Fibroblast of lung (primary cell): ENCODE measurements at places on chromosomes 4 and X.

- no peak overlapping the region for H3K27ac ChIP-seq
- H3K36me3 ChIP-seq = no peaks in the 10 kb centered on the region
- no peak overlapping the region for H3K4me3 ChIP-seq
Observed at GRCh38 chrX:13934731-13935130, 95.0 kb downstream of the GEMIN8 start.

- no peaks in the 10 kb centered on the region for H3K4me1 ChIP-seq
- no peaks in the 10 kb centered on the region for H3K36me3 ChIP-seq
- no peak for DNase-seq
Observed at GRCh38 chr4:171636606-171637005, 176.6 kb upstream of the GALNTL6 start.

DNA sequence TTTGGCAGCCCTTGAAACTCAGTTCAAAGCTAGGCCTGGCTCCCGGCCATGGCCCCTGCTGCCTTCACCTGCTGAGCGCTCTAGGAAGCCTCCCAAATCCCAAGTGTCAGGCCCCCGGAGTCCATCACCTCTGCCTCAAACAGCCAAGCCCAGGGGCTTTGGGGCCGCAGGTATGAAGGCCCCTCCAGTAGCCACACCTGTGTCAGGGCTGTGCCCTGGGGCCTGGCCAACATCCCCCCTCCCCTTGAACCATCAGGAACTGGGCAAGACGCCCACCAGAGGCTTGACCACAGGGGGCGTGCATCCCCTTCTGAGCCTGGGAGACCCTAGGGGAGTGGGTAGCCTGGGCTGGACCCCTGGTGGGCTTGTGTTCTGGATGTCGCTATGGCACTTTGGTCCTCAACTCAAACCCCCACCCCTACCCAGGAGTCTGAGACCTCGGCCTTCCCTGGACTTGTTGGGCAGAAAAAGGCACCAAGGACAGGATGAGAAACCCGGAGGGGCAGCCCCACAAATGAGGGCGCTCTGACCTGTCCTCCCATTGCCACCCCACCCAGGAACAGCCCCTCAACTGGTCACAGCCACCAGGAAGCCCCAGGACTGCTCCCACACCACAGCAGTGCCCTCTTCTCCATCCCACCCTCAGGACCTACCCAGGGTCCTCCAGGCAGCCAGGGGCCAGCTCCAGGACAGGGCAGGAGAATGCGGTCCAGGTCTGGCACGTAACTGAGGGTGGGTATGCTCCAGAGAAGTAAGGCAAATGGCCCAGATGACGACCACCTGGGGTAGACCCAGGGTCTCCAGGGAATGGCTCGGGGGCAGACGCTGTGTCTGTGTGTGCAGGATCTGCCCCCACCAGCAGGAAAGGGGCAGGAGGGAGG lies 4.2 kb upstream of the SLBP start:
- H3K4me3 ChIP-seq = no peak overlapping the region
- no peak overlapping the region for H3K27ac ChIP-seq
- H3K4me1 ChIP-seq = peaks cover 10% of the 10 kb centered on the region

- DNase-seq = no peak
- no peaks in the 10 kb centered on the region for H3K27me3 ChIP-seq
- peaks cover 4% of the 10 kb centered on the region for H3K4me1 ChIP-seq
- H3K36me3 ChIP-seq = no peaks in the 10 kb centered on the region
- H3K27ac ChIP-seq = no peak overlapping the region
Observed at GRCh38 chr4:17204908-17205307, 306.5 kb upstream of the LDB2 start.

DNA sequence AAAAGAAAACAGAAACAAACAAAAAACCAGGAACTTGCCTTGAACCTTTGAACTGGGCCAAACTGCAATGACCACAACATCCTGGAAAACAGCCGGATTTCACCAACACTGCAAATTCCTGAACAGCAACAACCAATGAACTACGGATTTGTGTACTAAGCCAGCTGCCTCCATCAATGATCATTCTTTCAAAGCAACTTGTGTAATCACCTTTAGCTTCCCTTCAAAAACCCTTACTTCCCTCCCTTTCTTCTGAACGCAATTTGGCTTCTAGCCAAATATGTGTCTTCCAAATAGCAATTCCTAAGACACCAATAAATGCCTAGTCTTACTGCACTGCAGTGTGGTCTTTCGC lies 98.5 kb upstream of the FAM47C start:
- H3K4me1 ChIP-seq = no peaks in the 10 kb centered on the region
- H3K27ac ChIP-seq = no peak overlapping the region
- H3K27me3 ChIP-seq = no peaks in the 10 kb centered on the region
